ENCODE measurements at places on chromosomes 5 and 9.

DNA sequence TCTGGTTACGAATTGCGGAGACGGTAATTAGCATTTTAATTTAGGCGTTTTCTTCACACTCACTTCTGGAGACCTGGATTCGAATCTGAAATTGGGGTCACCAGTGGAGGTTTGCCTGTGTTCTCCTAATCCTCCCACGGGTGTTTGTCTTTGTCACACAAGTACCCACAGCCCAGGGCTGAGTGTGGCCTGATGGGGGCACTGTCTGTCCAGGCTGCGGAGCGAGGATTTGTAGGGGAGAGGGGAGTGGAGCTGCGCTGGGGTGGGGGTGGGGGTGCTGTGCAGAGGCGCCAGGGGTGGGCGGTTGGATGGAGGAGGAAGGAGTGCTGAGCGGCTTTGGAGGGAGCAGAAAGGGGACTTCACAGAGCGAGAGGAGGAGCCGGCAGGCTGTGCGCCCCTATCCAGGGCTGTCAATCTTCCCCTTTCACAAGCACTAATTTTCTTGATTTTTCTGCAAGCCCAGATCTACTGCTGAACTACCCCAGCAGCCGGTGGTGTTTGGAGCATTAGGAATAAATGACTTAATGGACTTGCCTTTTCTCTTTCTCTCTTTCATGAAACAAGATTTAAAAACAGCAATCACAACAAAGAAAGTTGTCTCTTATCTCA, 53.1 kb downstream of the TSPAN17 start:
- DNase-seq, result no peak
- H3K27me3 ChIP-seq, result peaks cover 44% of the 10 kb centered on the region
- H3K4me1 ChIP-seq, result no peaks in the 10 kb centered on the region
- H3K4me3 ChIP-seq, result no peak overlapping the region
- no peaks in the 10 kb centered on the region for H3K36me3 ChIP-seq
- no peak overlapping the region for H3K27ac ChIP-seq

DNA sequence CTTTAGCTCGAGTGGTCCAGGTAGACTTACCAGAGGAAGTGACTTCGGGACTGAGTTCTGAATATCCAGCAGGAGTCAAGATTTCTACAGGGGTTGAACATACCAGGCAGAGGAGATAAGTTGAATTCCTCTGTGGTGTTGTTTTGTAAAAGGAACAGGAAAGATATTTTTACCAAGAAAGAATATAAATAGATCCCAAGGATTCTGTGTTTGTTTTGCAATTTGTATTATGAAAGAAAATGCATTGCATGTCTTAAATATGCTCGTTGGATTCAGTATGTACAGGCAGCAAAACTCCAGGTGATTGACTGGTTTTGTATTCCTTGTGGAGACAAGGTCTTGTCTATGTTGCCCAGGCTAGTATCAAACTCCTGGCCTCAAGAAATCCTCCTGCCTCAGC, 197.8 kb downstream of the FRMD3 start:
- H3K4me3 ChIP-seq, result no peak overlapping the region
- peaks cover 4% of the 10 kb centered on the region for H3K4me1 ChIP-seq
- H3K27me3 ChIP-seq, result no peaks in the 10 kb centered on the region
- H3K36me3 ChIP-seq, result no peaks in the 10 kb centered on the region
- H3K27ac ChIP-seq, result no peak overlapping the region
- no peak for DNase-seq

DNA sequence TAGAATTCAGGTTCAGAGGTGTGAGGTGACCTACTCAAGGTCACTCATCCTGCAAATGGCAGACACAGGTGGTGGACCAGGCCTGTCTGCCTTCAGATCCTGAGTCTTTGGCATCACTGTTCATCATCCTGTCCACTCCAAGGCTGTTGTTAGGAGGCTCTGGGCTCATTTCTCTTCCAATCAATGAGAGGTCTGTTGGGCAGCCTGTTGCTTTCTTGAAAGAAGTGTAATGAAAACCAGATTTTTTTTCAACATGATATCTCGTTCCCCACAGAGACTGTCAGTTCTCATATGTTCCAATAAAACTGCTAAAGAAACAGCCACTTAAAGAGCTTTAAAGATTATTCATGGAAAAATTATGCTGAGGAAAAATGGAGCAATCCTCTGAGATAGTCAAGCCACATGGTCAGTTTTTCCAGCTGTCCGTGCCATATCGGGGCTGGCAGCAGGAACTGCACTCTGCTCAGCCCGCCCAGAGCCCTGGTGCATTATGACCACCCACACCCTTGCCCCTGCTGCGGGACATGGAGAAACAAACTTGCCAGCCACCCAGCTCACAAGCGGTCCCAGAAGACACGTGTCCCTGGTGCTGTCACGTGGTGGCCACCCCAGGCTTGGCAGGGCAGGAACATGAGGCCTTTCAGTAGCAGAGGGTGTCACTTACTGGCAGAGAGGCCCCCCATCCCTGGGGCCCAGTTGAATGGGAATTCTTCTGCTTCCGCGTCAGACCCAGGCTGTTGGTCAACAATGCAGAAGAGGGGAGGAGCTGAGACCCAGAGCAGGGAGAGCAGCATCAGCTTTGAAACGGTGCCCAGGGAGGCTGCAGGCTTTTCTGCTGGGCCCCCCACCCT, 63.7 kb upstream of the ANGPTL2 start:
- no peak overlapping the region for H3K4me3 ChIP-seq
- DNase-seq, result no peak
- H3K4me1 ChIP-seq, result peaks cover 5% of the 10 kb centered on the region
- H3K27ac ChIP-seq, result no peak overlapping the region
- H3K27me3 ChIP-seq, result peaks cover 5% of the 10 kb centered on the region
- no peaks in the 10 kb centered on the region for H3K36me3 ChIP-seq

DNA sequence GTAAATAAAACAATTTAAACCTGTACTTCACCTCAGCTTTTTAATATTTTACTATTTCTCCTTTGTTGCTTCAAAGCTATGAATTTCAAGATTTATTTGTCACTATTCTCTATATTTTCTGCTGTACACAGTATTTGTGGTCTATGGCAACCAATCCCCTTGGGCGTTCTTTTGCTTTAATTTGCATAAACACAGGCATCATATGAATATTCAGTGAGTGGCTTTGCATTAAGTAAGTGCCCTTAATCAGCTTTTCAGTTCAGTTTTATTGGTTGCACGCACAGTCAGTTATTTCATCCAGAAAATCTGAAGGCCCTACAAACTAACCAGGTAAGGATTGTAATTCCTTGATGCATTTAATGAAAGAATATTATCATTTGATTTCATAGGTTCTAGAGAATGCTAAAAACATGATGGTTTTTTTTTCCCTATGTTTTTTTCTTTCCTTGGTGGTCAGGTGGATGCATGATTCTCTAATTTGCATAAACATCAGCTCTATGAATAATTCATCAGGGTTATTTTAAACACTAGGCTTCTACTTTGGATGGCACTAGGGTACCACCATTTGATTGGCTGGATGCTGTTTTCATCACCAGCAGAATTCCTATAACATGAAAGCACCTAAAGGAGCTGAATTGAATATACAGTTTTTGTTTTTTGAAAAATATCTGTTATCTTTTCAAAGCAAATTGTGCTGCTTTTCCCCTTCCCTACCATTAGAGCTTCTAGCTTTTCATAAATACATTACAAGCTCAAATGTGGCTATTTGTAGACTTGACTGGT, 249.2 kb upstream of the CCNH start:
- H3K4me3 ChIP-seq, result no peak overlapping the region
- no peaks in the 10 kb centered on the region for H3K36me3 ChIP-seq
- H3K4me1 ChIP-seq, result no peaks in the 10 kb centered on the region
- H3K27me3 ChIP-seq, result no peaks in the 10 kb centered on the region

GRCh38 chr9:69023650-69024049, 9.7 kb upstream of the PRKACG start:
- no peaks in the 10 kb centered on the region for H3K36me3 ChIP-seq
- peaks cover 73% of the 10 kb centered on the region for H3K4me1 ChIP-seq
- peaks cover 4% of the 10 kb centered on the region for H3K27me3 ChIP-seq
- H3K27ac ChIP-seq, result no peak overlapping the region
- H3K4me3 ChIP-seq, result no peak overlapping the region

DNA sequence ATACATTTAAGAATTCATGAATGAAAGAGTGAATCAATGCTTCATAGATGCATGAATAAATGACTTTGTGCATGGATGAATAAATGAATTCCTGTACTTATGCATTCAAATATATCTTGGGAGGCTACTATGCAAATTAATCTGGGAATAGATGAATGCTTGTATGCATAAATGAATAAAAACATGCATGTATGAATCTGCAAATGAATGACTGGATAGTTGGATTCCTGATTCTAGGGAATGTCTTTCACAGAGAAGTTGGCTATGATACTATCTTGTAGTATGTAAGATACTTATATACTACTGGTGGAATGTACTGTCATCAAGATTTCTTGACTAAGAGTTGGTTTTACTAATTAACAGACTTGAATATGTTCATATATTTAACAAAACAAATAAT, 75.3 kb upstream of the ASTN2 start:
- DNase-seq, result no peak
- H3K4me3 ChIP-seq, result no peak overlapping the region
- no peak overlapping the region for H3K27ac ChIP-seq
- H3K27me3 ChIP-seq, result no peaks in the 10 kb centered on the region

DNA sequence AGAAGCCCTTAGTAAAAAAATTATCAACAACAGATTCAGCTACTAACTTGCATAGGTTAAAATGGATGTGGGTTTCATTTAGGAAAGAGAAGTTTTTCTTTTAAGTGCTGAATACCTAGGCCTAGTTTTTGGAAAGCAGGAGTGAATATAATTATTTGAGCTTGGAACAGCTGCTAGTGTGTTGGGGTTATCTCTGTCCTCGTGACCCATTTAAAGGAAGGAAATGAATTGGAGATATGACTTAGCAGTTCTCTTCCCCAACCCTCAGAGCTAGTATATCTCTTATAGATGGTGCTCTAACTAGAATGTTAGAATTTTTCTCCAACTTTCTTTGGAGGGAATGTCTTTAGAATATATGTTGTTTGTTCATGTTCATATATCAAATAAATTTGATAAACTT, 38.6 kb downstream of the ZNF366 start:
- H3K4me3 ChIP-seq, result no peak overlapping the region
- H3K36me3 ChIP-seq, result no peaks in the 10 kb centered on the region
- peaks cover 24% of the 10 kb centered on the region for H3K27me3 ChIP-seq

GRCh38 chr5:135350536-135350935, 48.5 kb downstream of the MACROH2A1 start:
- no peak overlapping the region for H3K4me3 ChIP-seq
- no peaks in the 10 kb centered on the region for H3K27me3 ChIP-seq
- DNase-seq, result no peak
- no peak overlapping the region for H3K27ac ChIP-seq

- no peaks in the 10 kb centered on the region for H3K27me3 ChIP-seq
- H3K4me1 ChIP-seq, result no peaks in the 10 kb centered on the region
- H3K4me3 ChIP-seq, result no peak overlapping the region
- H3K36me3 ChIP-seq, result no peaks in the 10 kb centered on the region
Observed at GRCh38 chr9:18127499-18127875, 346.5 kb upstream of the ADAMTSL1 start.

DNA sequence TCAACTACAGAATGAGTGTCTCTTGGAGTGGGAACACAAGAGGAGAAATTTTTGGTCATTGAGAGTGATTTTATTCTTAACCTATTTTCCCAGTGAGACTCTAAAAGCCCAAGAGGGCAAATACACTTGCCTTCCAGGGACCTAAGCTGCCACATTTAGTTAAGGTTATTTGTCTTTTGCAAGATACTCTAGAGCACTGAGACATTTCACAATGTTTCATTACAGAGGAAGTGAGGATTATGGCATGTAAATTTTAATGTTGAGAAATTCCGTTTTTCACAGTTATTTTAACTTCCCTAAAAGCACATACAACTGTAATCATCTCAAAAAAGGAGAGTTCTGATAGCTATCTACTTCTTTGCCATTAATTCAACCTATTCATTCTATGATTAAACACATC, 38.7 kb upstream of the RAB3C start:
- H3K27ac ChIP-seq, result no peak overlapping the region
- no peaks in the 10 kb centered on the region for H3K36me3 ChIP-seq
- no peak overlapping the region for H3K4me3 ChIP-seq
- no peaks in the 10 kb centered on the region for H3K27me3 ChIP-seq
- peaks cover 2% of the 10 kb centered on the region for H3K4me1 ChIP-seq
- no peak for DNase-seq

- no peaks in the 10 kb centered on the region for H3K4me1 ChIP-seq
- H3K27me3 ChIP-seq, result no peaks in the 10 kb centered on the region
- H3K36me3 ChIP-seq, result peaks cover 43% of the 10 kb centered on the region
- H3K4me3 ChIP-seq, result no peak overlapping the region
- H3K27ac ChIP-seq, result no peak overlapping the region
Observed at GRCh38 chr5:134397196-134397595, 14.5 kb downstream of the CDKN2AIPNL start.

DNA sequence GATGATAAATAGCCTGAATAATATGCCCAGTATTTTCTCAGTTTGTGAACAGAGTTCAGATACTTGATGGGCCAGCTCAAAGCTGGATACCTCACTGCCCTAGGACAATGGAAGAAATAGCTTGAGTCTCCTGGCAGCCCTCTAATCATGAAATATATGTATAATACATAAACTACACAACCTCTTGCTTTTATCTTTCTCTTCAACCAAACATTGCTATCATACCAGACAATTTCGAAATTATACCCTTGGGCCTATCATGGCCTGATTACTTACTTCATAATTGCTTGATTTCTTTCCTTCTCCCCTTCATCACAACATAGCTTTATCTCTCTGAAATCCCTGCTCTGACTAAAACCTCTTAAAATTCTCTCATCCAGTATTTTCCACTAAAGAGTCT, 1144.9 kb upstream of the C9orf72 start:
- no peaks in the 10 kb centered on the region for H3K4me1 ChIP-seq
- no peak for DNase-seq
- no peak overlapping the region for H3K4me3 ChIP-seq
- H3K27me3 ChIP-seq, result no peaks in the 10 kb centered on the region
- no peaks in the 10 kb centered on the region for H3K36me3 ChIP-seq

- peak within 1 kb of the TSS; percentile 94 for H3K4me3 ChIP-seq
- peaks cover 45% of the 10 kb centered on the region for H3K36me3 ChIP-seq
- peak within 1 kb of the TSS; percentile 91 for H3K27ac ChIP-seq
- peaks cover 52% of the 10 kb centered on the region for H3K4me1 ChIP-seq
- DNase-seq, result peak; percentile 76
Observed at GRCh38 chr9:35748858-35749514, at the start of the genes GBA2 and RGP1. Gene GBA2 (minus strand): TSS chr9:35749228. CDS start chr9:35748704, 524 bp downstream. Gene RGP1 (plus strand): TSS chr9:35749287. CDS start chr9:35749756, 469 bp downstream.

GRCh38 chr9:73741316-73741715, 589.7 kb downstream of the ANXA1 start:
- no peak overlapping the region for H3K27ac ChIP-seq
- H3K27me3 ChIP-seq, result no peaks in the 10 kb centered on the region
- H3K36me3 ChIP-seq, result no peaks in the 10 kb centered on the region
- no peak overlapping the region for H3K4me3 ChIP-seq
- no peak for DNase-seq

Measured in activated CD4-positive, alpha-beta memory T cell treated with anti-CD3 and anti-CD28 coated beads, Interleukin-2, amount 10 ng/mL, durations not matched to agents 7 days and 5 days (primary cell).